ENCODE measurements at places on chromosomes 16 and 17.

DNA sequence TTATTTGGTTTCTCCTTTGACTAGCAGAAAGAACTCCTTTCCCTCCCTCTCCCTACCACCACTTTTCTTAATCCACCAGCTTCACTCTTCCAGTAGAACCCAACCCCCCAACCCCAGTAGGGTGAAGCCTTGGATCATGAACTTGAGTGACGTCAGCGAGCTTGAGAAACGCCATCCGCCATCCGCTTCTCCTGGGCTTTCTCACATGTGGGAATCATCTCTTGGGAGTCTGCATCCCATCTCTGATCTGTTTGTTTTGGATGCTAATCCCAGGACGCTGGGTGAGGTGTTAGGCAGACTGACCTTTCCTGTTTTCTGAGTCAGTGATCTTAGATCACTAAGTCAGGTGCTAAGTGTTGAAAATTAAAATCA is 16.0 kb upstream of the SOX9 start:
- no peak for DNase-seq

GRCh38 chr17:740240-741017 is 8.0 kb downstream of the TLCD3A start:
- peak; percentile 30 for DNase-seq

DNA sequence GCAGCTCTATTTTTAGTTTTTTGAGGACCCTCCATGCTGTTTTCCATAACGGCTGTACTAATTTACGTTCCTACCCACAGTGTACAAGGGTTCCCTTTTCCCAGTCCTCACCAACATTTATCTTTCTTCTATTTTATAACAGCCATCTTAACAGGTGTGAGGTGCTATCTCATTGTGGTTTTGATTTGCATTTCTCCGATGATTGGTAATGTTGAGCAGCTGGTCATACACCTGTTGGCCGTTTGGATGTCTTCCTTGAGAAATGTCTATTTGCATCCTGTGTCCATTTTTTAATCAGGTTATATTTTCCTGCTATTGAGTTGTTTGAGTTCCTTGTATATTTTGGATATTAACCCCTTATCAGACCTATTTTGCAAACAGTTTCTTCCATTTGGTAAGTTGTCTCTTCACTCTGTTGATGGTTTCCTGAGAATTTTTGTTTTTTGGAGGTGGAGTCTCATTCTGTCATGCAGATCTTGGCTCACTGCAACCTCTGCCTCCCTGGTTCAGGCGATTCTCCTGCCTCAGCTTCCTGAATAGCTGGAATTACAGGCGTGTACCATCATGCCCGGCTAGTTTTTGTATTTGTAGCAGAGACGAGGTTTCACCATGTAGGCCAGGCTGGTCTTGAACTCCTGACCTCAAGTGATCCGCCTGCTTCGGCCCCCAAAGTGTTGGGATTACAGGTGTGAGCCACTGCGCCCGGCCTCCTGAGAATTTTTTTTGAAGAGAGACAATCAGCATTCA is 279.6 kb downstream of the SNX29 start:
- no peak for DNase-seq

DNA sequence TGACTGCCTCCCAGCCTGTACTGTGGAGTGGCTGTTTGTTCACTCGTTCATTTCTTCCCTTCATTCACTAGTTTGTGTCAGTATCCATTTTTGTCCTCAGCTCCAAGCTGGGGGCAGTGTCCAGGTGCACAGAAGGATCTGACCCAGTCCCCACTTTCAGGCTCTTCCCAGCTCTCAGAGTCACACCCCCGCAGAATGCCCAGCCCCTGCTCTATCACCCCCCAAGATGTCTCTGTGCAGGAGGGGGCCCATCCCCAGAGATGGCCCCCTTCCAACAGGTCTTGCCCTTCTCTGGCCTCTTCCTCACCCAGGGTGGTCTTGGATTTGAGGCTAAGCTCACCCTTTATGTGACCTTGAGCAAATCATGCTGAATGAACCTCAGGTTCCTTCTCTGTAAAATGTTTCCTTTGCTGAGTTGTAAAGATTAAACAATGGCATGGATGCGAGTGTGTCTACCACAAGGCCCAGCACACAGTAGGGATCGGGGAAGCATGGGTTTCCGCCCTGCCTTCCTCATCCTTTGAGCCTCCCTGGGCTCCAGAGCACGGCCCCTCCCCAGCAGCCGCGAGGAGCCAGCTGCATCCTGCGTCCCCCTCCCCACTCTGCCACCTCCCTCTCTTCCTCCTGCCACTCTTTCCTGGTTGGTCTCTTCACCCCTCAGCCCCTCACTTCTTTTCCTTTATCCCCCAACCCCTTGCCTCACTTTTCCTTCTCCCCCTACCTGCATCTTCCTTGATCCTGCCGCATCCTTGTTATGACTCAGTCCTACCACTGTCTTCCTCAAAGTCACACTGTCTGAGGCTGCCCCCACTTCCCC is 2.8 kb downstream of the FBXL19 start:
- DNase-seq, result no peak

GRCh38 chr16:77820340-77820739 is 32.0 kb downstream of the VAT1L start:
- DNase-seq, result no peak

DNA sequence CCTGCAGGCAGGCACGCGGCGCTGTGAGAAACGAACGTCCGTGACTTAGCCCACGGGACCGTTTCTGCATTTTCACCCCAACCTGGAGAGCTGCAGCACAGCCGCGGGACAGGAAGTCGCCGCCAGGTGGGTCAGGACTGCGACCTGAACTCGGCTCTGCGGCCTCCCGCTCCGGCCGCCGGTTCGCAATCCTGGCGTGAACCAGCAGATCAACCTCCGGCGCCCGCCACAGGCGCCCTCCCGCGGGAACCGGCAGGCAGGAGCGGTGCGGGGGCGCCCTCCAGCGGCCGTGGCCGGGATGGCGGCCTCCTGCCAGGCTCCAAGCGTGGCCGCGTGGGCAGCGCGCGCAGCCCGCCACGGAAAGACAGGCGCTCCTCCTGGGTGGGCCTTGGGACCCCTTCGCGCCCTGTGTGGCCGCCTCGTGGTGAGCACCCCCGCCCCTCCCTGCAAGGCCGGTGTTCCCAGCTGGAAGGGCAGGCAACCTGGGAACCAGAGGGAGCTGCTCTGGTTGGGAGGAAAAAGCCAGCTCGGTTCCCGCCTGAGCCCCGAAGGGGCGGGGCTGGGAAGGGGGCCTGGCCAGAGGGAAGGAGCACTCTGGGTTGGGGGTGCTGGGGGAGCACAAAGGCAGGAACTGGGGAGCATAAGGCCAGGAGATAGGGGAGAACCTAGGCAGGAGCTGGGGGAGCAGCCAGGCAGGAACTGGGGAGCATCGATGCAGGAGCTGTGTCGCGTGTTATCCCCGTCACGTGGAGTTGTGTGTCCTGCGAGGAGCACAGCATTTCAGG is 28.2 kb downstream of the ACTG1 start:
- peak; percentile 76 for DNase-seq

GRCh38 chr17:15298176-15298575 is 33.0 kb upstream of the PMP22 start:
- DNase-seq, result no peak

- DNase-seq, result peak; percentile 27
Observed at GRCh38 chr16:56193951-56194726, 2.9 kb downstream of the GNAO1 start.

DNA sequence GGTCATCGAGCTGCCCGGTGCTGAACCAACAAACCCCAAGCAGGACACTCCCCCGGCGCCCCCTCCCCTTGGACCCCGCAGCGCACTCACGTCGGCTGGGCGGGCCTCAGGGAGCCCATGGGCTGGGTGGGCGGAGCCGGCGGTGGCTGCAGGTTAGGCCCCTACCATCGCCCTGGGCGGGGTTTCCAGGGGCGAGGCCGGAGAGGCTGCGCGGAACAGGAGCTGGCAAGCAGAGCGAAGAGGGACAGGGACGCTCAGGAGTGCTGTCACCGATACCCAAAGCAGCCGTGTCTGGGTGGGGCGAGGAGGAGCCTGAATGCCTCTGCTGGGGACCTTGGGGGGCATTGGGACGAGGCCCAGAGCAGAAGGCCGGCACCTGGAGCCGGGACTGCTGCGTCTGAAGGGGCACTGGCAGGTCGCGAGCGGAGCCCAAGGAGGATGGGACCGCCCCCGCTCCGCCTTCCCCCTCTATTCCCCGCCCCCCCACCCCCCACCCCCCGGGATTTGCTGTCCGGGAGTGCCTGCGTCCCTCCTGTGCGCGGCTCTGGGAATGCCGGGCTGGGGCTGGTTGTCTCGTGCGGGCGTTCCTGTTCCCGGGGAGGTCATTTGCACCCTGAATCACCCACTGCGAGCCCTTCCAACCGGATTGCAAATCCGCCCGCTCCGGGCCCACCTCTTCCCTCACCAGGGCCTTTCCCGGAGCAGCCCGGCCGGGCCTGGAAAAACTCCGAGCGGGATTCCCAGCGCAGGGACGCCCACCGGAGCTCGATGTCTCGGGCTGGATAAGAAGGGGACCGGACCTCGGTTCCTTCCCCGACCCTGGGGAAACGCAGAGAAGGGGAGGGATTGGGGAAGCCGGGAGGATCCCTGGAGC is 902 bp downstream of the ARHGAP27 start:
- DNase-seq, result peak; percentile 66

- no peak for DNase-seq
Observed at GRCh38 chr17:17710728-17711541, 29.7 kb downstream of the RAI1 start.

DNA sequence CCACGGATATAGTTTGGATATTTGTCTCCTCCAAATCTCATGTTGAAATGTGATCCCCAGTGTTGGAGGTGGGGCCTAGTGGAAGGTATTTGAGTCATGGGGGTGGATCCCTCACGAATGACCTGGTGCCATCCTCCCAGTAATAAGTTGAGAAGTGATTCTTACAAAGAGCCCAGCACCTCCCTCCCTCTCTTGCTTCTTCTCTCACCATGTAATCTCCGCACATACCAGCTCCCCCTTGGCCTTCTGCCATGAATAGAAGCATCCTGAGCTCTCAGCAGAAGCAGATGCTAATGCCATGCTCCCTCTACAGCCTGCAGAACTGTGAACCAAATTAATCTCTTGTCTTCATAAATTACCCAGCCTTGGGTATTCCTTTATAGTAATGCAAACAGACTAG is 41.9 kb upstream of the RBBP6 start:
- no peak for DNase-seq
